ENCODE measurements at places on chromosomes 3 and 15.

GRCh38 chr15:28888302-28888894, 2.6 kb downstream of the APBA2 start:
- DNase-seq = no peak

DNA sequence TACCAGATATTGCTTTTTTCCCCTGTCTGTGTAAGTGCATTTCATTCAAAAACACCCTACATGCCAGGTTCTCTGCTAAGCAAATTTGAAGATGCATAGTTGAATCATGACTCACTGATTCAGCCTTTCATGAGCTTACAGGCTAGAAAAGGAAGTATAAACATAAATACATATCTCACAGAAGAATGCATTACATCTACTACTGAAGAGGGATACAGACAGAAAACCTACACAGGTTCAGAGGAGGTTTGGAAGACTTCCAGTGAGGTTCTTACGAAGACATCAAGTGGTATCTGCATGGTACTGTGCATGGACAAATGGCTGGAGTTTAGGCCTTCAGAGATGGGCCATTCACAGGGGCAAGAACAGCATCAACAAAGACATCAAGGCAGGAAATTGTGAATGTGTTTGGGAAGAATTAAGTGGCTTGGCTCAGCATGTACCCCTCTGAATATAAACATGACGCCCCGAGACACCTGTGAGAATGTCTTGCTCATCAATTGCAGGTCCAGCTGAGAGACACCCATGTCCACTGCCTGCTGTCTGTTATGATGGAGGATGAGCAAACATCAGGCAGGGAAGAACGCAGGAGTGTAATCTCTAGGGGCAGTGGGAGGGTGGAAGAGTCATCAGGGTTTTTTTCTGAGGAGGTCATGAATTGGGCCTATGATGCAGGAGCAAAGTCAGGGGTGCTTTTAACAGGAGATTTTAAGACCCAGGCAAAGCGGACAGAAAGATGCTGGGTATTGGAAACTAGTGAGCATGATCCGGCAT, 105.1 kb upstream of the GALNT15 start:
- peak; percentile 88 for DNase-seq

GRCh38 chr3:30657914-30658313, 51.5 kb downstream of the TGFBR2 start:
- no peak for DNase-seq

- no peak for DNase-seq
Observed at GRCh38 chr3:140536926-140537726, 140.7 kb upstream of the TRIM42 start.

DNA sequence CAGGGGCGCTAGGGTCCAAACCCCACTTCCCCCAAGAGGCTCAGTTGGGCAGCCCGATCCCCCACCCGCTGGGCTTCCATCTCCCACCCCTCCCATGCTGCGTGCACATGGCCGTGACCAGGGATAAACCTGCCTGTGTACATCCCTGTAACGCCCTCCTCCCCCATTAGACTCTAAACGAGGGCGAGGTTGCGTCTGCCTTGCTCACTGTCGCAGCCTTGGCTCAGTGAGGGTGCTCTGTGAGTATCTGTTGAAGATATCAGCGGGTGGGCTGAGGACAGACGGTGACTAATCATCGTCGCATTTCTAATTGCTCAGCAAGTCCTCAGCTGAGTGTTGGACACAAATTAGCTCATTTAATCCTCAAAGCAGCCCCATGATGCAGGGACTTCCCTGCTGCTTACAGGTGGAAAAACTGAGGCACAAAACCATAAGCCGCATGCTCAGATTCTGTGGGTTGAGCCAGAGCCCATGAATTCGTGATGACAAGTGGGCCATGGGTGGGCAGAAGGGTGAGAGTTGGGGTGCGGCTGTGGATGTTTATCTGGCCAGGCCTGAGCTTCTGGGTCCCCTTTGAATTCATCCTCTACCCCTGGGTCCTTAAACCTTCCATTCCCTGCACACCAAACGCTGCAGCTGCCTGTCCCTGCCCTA, 26.0 kb downstream of the FBLN2 start:
- no peak for DNase-seq

GRCh38 chr3:59762941-59763340, 713.1 kb upstream of the CFAP20DC start:
- DNase-seq = no peak

- no peak for DNase-seq
Observed at GRCh38 chr3:57903124-57903890, 104.9 kb upstream of the FLNB start.

DNA sequence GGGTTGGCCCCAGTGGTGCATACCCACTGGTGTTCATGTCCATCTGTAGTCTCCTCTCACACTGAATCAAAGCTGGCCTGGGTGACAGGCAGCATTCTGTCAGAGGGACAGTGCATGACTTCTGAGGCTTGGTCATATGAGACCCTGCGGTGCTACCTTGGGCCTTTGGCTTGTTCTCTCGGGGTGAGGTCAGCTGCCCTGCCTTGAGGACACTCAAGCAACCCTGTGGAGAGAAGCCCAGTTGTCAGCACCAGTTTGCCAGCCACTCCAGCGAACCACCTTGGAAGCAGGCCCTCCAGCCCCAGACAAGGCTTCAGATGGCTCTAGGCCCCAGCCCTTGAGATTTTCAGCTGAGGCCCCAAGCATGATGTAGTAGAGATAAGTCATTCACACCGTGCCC, 16.9 kb upstream of the RAB7A start:
- no peak for DNase-seq

DNA sequence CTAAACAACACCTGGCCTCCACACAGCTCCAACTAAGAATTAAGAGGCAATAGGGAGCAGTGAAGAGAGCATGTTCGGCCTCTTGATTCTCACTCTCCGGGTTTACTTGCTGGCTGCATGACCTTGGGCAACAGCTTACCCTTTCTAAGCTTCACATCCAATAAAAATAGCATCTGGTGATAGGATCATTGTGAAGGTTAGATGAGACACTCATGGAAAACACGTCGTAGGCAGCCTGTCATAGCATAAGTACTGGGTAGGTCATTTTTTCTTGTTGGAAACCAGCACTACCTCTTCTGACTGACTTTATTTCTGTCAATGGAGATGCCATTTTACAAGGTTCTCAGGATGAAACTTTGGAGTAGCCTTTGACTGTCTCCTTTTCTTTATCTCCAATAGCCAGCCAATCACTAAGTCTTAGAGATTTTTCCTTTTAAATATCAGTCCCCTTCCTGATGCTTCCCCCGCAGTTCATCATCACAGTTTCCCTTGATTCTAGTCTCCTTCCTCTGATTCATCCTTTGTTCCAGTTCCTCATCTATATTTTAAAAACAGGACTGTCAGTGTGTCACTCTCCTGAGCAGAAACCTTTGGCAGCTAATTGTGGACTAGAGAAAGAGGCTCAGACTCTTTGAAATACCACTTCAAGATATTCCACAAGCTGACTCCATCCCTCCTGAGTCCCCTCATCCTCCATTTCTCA, 271.5 kb downstream of the SLC9A9 start:
- DNase-seq = no peak

DNA sequence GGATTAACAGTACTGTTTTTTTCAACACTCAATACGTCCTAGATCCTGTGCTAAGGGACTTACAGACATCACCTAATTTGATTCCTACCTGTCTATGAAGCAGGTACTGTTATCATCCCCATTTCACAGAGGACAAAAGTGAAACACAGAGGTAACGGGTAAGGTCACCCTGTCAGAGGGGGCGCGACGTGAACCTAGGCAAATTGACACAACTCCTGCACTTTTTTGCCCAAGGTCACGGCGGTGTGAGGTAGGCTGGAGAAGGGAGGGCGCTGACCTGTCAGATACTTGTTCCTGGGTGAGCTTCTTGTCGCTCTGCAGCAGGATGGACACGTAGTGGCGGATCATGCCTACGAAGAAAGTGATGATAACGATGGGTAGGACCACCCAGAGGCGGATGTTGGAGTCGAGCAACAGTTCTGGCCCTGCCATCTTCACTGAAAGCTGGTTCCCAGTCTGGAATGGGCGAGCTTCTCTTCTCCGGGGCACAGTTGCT, 363 bp downstream of the EMC3 start:
- DNase-seq = no peak

GRCh38 chr15:39752246-39752645, 30.4 kb downstream of the FSIP1 start:
- DNase-seq = no peak

DNA sequence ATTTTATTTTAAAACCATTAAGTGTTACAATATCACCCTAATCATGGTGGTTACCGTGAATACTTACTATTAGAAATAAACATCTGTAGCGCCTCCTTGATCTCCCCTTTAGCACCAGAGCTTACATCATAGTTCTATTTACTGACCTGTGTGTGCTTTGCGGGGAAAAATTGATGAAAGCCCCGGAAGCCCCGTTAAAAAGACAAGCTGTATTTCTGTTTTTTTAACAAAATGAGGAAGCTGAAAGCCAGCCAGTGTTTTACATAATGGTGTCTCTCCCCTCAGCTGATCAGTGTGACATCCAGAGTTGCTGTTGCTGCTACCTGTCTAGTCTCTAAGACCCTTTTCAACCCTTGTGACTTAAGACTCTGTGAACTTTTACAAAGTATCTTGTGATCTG, 100.8 kb downstream of the OPA1 start:
- no peak for DNase-seq

GRCh38 chr3:47847260-47847659, 44.3 kb downstream of the DHX30 start:
- DNase-seq = no peak

DNA sequence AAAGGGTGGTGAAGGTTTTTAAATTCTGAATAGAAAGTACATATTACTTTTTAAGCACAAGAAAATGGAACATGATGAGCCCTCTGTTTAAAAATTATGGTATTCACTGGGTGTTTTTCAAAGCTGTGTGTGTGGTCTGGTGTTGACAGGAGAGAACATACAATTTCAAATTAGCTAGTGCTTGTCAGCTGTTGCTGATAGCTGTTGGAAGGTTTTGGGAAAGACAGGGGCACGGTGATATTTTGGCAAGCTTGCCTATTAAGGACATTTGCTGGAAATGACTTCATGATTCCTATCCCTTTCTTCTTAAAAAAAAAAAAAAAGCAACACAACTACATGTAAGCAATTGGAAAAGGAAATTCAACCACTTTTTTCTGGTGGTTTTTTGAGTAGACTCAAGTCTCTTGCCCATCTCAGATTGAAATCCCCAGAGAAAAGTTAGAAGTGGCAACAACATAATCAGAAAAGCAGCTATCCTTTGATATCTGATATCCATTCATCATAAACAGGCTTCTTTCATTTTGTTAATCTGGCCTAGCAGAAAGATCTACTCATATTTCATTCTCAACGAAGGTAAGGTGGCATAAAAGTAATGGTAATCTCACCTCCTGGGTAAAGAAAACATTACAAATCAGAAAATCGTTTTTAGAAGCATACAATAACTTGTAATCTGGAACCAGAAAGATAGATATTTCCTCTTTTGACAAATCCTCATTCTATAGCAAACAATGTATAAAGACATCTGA, 130.0 kb downstream of the RBMS3 start:
- no peak for DNase-seq

- no peak for DNase-seq
Observed at GRCh38 chr3:115351193-115351592, 204.1 kb upstream of the ZBTB20 start.

DNA sequence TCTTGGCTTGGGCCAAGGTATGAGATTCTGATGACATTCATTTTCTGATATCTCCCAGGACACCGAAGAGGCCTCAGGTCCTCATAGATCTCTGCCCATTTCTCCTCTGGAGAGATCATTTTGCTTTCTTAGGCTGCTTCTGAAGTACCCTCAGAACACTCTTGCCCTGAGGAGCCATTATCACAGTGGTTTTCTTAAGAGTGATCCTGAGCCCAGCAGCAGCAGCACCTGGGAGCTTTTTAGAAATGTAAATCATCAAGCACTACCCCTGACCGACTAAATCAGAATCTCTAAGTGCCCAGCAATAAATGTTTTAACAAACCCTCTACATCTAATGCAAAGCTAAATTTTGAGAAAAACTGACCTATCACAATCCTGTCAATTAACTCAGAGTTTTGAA, 40.6 kb upstream of the SLC9A9 start:
- no peak for DNase-seq

GRCh38 chr3:140629357-140630137, 48.3 kb upstream of the TRIM42 start:
- peak; percentile 94 for DNase-seq

DNA sequence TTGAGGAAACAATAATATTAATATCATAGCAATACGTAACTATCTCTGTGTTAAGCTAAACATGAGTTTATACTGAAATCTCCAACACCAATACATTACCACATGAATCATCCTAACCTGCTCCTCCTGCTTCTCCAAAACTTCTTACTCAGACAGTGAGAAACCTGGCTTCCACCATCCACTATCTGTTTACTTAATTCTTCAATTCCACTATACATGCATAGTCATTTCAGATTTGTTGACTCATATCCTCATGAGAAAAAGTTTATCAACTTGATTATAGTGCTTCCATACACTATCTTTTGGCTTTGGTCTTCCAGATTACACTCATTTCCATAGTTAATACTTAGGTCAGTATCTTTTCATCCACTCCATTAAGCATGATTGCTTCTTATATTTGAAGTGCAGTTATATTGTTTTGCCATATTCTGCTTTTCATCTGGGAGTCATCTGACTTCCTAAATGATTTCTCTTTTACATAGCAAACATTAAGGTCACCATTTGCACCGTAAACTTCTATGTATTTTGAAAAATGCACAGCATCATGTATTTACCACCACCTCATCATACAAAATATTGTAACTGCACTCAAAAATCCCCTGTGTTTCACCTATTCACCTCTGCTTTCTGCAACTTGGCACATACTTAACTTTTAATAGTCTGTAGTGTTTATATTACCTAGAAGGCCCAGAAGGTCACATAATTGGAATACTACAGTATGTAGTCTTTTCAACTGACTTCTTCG, 970.6 kb downstream of the DIPK2A start:
- peak; percentile 82 for DNase-seq

GRCh38 chr3:61928776-61929314, 367.5 kb downstream of the PTPRG start:
- no peak for DNase-seq

- no peak for DNase-seq
Observed at GRCh38 chr15:90585863-90586262, 56.1 kb downstream of the CRTC3 start.

DNA sequence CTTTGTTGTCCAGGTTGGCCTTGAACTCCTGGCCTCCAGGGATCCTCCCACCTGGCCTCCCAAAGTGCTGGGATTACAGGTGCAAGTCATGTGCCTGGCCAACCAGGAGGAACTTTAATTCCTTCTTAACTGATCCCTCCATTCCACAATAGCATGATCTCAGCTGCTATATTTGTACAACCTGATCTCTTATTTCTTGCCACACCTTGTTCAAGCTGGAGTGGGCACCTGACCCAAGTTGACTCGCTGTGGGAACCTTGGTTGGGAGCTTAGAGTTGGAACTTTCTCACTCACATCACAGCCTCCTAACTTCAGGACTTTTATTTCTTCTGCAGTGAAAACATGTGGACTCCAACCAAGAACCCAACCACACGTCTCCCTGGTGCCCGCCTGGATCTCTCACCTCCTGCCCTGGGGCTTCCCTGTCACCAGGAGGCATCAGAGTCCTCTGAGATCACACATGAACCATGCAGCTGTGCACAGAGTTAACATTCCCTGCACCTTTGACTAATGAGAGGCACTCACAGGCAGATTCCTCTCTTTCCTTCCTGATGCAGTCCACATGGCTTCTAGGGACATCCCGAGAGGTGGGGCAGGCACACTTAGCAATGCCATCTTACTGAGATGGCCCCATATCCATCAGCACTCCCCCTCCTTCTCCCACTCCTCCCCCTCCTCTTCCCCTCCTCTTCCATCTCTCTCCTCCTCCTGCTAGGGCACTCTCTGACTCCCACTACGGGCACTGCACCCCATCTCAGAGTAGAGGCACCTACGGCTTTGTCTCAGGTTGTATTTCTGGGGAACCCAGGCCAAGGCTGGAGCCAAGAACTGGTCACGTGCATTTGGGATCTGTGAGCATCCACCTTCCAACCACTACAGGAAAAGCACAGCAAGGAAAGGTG, 9.7 kb upstream of the CYFIP1 start:
- peak; percentile 15 for DNase-seq
